ENCODE measurements at places on chromosomes 6 and 20.

GRCh38 chr6:134165561-134166201 is 113.3 kb upstream of the SLC2A12 start:
- no peak for DNase-seq

DNA sequence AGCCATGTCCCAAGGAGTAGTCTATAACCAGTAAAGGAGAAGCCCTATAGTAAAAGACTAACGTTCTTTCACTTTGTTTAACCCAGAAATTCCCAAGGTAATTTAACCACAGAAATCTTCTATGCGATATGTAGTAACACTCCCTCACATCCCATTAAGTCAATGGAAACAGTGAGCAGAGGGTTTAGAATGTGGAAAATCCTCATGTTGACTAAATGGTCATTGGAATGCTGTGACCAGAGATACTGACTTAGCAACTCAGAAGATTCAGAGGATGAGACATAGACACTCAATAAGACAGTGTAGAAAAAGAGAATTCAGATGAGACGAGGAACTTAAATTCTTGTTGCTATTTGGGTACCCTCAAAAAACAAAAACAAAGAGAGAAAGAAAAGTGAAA is 562.2 kb upstream of the NOX3 start:
- no peak for DNase-seq

GRCh38 chr6:83430611-83431544 is at the start of gene ME1:
TSS of gene ME1 (minus strand) at chr6:83431051. CDS start at chr6:83430954, 97 bp downstream.
- DNase-seq: peak; percentile 1

- no peak for DNase-seq
Observed at GRCh38 chr20:48294196-48294595, 508.9 kb upstream of the SULF2 start.

DNA sequence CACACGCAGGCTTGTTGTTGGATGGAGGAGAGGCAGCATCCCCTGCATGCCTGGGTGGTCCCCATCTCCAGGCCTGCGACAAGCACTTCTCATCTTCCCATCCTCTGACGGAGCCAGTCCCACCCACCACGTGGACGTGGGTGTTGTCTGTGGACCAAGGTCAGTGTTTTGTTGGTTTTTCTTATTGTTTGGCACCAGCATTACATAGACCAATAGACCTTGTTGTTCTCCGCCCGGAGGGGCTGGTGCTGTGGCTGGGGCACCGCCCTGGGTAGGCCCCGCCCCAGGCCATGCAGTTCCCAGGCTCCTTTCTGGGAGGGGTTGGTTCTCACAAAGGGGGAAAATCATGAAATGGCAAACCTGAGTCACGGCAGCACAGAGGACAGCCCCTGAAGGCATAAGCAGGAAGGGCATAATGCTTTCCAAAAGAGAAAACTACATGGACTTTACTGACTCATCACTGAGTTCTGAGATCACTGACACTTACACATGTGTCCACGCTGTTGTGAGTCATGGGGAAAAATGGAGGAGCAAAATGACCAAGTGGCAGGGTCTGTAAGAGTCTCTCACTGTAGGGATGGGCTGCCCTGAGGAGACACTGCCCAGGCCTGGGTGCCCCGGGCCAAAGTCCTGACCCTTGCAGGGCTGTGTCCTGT is 90.8 kb downstream of the THBS2 start:
- DNase-seq: no peak
